Suprapubic skin (tissue), 4 donors: ENCODE measurements at places on chromosomes 1 and 21. TPM values are rescaled to one million over a fixed set of nuclear protein-coding genes. Genes with fewer than 3 reads are reported as not detected.

CCDC30 gene
- total RNA-seq = 1.3 TPM

MPL gene
- not detected for total RNA-seq

LAMC2 gene
- 30.8 TPM for total RNA-seq

- DNase-seq = no peak
Measured at GRCh38 chr1:169931795-169932231, 38.1 kb upstream of the SCYL3 start.

- no peak for DNase-seq
Measured at GRCh38 chr1:79193211-79194079, 186.9 kb upstream of the ADGRL4 start.

GRCh38 chr1:30904191-30904961 is 4.2 kb downstream of the SDC3 start:
- peak; percentile 45 for DNase-seq
